ENCODE measurements at places on chromosomes 6 and 20.

GRCh38 chr6:25750906-25751305 is 3.6 kb upstream of the SLC17A4 start:
- no peak for DNase-seq

GRCh38 chr6:44649365-44650025 is 262.0 kb downstream of the CDC5L start:
- no peak for DNase-seq

DNA sequence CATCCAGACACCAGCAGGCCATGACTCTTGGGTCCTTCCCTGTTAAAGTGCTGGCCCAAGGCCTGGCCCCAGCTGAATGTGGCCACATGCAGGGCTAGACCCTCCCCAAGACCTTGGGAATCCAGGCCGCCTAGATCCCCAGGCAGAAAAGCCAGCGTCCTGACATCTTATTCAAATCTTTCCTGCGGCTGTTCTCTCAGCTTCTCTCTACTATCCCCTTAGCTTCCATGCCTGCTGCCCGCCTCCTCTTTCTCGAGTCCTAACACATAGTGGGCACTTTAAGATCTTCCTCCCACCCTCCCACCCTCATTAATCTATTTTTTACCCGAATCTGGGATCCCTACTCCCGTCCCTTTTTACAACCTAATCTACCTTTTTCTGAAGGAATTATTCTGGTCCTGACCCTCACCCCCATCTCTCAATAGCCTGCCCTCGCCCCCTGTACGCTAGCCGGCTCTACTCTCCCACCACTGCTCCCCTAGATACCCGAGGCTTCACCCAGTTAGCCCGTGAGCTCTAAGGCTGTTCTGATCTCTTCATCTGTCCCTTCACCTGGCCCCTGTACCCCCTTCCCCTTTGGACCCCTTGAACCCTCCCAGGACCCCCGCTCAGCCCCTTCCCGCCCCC is at the start of gene CCHCR1:
CCHCR1 (minus strand) TSS at position 290 of the 627 bp plus-strand sequence; CDS start at position 88, 202 bp downstream.
- DNase-seq: no peak

- DNase-seq: no peak
These were observed 26.1 kb upstream of the HLA-E start for GRCh38 chr6:30463242-30463641.

- no peak for DNase-seq
These were observed 9.4 kb downstream of the SYNJ2 start for GRCh38 chr6:157991067-157991432.

- DNase-seq: no peak
These were observed 87.2 kb upstream of the STXBP5 start for GRCh38 chr6:147117011-147117410.

DNA sequence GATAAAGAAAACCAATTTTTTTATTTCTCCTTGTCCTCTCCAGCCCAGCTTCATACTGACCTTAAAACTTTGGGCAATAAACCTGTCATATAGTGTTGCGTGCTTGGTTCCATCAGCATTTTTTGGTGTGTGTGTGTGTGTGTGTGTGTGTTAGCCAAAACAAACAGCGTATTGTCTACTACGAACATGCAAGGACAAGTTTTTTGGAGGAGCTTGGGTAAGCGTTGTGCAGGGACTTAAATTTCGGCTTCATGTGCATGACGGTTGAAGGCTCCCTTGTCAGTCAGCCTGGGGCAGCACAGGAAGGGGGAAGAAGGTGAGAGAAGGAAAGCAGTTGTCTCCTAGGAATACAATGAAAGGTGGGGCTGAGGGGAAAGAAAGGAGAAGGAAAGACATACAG is 62.0 kb upstream of the PAX1 start:
- no peak for DNase-seq

DNA sequence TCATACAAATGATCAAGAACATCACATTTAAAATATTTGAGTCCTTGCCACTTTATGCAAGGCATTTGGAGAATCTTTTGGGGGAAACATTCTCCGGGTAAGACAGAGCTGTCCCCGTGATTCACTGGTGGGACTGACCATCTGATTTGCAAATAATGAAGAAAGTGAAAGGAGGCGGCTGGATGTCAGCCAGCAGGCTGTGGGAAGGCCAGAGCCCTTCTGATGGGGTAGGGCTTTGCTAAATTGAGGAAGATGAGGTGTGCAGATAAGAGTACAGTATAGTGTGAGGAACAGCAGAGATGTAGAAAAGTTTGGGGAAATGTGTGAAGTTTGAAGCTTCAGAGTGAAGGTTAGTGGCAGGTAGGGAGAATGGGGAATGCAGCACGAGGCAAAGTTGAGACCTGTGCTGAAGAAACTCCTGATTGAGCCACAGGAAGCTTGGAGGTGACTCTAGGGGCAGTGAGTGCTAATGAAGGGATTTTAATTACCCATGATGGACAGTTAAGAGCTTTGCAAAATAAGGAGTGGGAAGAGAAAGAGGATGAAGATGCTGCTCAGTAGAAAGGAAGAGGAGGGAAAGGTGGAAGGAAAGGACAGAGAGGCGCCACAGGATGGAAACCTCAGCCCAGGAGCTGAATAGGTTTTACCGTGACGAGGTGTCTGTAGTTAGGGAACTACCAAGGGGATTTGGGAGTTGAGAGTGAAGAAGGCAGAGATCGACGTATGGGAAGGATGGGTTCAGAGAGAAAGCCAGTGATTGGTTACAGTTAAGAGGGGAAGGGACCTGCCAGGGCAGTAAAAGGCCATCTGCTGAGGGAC is 68.7 kb downstream of the SNX9 start:
- no peak for DNase-seq

DNA sequence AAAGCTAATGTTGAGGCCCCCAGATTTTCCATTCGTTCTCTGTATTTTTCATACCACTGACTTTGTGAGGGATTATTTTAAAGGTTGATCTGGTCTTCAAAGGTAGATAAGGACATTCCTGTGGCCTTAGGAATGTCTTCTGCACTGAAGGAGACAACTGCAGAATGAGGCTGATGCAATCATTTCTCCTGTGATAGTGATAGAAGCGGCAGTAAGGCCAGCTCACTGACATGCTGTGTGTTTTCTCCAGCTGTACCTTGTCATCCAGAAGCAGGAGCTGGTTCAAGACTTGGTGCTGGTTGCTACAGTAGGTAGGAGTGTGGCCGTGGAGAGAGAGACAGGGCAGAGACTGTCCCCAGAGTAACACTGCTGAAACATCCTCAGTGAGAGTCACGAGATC is 53.8 kb downstream of the DCBLD1 start:
- no peak for DNase-seq

DNA sequence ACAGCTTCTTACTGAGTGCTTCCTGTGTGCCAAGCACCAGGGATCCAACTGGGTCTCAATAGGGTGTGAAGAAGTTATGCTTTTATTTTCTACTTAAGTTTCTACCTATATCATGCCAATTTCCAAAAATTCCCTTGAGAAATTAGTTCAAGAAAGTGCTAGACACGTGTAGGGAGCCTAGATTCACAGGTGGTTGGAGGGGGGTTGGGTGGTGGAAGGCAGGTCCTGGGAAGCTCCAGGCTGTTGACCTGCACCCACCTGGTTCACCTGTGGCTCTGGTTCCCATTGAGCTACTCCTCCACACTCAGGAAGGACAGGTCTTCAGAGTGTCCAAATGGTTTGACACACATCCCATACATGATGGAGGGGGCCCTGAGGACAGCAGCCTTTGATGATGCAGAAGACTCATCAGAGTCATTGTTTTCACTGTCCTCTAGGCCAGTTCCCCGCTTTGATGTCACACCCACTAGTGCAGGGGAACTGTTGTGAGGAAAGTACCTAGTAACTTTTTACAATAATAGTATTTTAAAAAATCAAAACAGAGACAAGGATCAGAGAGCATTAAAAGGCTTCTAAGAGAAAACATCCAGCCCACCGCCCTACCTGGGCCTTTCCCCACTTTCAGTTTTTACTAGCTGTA is 39.8 kb upstream of the MYL9 start:
- peak; percentile 49 for DNase-seq

DNA sequence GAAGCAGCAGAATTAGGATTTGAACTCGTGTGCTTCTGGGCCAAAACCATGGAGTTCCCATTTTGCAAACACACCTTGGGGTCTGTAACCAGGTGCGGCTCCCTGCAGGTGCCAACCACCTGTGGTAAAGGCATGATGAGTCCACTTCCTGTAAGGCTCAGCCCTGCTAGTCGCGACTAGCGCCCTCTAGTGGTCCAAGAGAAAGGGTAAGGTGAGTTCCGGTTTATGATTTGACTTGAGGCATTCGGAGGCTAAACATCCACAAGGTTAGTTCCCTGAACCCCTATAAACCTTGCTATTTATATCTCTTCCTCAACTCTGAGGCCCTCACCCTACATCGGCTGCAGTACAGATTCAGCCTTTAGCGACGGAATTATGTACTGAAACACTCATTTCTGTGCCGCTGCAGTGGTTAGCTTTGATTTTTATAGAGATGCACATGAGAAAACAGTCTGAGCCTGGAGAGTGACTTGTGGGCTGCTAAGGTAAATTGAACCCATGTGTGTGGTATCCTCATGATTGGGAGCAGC is 173.4 kb downstream of the PLCB1 start:
- DNase-seq: peak; percentile 81

DNA sequence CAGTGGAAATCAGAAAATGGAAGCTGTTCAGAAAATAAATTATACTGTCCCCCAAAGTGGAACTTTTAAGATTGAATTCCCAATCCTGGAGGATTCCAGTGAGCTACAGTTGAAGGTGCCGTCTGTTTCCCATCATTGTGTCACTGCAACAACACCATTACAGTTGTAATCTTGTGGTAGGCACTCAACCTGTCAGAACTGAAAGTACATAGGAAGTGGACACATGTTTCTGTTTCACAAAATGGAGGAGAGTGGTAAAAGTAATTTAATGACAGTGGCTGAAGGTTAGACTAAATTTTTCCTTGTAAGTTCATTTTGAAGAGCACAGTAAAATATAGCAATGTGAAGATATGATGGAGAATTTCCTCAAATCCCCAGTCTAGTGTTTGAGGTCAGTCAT is 70.0 kb downstream of the CD109 start:
- no peak for DNase-seq

DNA sequence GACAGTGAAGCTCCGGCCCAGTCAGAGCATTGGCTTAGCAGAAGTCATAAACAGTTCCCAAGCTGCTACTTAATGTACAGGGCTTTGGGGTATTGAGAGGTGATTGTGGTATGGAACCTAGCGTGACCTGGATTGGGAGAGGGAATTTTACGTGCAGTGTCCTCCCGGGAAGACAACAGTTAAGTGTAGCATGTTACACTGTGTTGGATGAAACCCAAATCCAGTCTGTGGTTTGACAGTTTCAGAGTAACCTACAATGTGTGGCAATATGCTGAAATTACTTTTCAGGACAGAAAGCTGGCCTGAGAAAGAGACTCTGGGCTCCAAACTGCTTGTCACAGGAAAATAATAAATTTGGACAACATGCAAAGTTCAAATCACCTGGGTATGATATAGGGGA is 28.1 kb upstream of the RALGAPA2 start:
- no peak for DNase-seq

- DNase-seq: no peak
These were observed 36.8 kb upstream of the CHRNA4 start for GRCh38 chr20:63397946-63398450.

DNA sequence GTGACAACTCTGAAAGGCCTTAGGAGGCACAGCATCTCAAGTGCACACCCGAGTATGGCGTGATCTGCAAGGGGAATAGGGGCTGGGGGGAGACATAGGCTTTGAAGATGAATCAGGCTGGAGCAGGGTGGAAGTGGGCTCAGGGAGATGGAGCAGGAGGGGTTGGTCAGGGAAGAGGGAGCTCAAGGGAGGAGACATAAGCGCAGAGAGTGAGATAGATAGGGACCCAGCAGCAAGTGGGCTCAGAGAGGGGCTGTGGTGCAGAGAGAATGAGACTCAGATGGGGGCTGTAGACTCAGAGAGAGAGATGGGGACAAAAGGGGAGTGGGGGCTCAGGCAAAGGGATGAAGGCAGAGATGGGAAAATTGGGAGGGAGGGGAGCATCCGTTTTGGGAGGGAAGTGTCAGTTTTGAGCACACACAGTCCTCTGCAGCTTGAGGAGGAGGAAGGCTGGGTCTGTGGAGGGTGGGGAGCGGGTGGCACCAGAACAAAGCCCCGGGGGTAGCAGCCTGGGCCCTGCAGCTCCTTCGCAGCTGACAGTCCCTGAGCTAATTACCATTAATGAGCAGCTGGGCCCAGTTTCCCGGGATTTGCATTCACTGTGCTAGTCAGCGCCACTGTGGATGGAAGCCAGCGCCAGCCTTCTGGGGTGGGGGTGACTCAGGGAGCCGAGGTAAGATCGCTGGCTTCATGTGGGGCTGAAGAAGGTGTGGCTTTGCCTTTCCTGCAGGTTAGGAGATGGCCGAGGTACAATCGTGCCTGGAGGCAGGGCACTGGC is 18.7 kb downstream of the SRXN1 start:
- no peak for DNase-seq

GRCh38 chr20:33124261-33124660 is 43.7 kb upstream of the BPIFA2 start:
- no peak for DNase-seq

DNA sequence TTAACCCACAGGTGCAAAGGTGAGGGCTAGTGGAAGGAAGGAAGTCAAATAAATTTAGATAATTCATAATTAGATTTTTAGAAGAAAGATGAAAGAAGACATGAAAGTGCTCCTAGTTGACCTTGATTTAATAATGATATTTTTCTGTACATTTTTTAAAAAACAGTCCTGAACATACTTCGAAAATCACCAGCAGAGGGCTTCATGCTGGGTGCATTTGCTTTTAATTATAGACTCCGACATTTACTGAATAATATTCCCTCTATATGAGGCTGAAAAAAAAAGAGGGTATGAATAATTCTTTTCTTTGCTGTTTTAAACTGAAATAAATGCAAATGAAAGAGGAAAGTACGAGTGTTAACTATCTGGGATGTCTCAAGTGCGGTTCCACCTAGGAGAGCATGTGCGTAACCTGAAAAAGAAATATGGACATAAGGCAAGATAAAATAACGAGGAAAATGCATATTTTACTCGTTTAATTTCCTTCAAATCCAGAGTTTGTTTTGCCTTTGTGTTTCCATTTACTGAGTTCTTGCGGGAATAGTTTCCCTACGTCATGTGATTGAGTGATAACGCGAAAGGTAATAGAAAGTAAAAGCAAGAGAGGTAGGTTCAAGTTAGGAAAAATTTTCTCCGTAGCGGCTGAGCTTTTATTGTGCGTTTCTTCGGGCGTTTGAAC is 3.1 kb upstream of the TFAP2B start:
- DNase-seq: no peak

DNA sequence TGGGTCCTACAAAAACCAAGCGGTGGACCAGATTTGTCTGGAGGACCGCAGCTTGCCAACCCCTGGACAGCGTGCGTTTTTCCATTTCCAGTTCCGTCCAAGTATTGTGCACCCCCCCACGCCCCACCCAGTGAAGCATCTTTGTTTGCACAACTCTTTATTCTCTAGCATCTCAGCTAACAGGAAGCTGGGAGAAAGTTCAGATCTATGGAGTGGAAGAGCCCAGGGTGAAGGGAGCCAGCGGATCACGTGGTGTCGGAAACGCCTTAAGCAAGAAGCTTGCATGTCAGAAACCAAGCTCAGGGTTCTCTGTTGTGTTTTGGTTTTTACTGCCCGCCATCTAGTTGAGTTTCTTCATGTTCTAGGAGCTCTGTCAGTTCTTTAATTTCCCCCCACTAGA is 29.9 kb downstream of the ARID1B start:
- DNase-seq: no peak

GRCh38 chr6:10794239-10794638 is 44.1 kb downstream of the MAK start:
- no peak for DNase-seq

GRCh38 chr6:166584155-166584554 is 2.3 kb downstream of the RAMACL start:
- DNase-seq: no peak
